Fibroblast of skin of right quadriceps (primary cell): ENCODE measurements at places on chromosomes 2 and 18.
A peak's percentile ranks its signal among the peaks of the same experiment; 100 is the strongest.

DNA sequence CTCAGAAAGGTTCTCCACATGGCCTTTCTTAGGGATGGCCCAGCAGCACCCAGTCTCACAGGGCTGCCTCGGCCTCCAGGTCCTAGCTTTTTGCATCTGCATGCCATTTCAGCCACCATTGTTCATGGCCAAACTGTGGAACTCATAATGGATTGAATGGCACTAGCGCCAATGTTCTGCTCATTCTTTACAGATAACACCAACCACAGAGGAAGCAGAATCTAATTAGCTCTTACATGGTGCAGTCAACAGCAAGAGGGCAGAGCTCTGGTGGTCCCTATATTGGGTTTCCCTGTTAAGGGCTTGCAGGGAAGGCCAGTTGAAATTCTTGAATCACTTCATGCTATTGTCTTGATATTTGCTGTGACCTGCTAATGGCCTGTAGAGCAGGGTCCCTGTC is 45.6 kb downstream of the ARL4C start:
- no peak for DNase-seq

- DNase-seq: no peak
Observed at GRCh38 chr18:6203791-6204190, 210.9 kb downstream of the L3MBTL4 start.

GRCh38 chr2:52810460-52810859 is 957.1 kb upstream of the CHAC2 start:
- DNase-seq: no peak

DNA sequence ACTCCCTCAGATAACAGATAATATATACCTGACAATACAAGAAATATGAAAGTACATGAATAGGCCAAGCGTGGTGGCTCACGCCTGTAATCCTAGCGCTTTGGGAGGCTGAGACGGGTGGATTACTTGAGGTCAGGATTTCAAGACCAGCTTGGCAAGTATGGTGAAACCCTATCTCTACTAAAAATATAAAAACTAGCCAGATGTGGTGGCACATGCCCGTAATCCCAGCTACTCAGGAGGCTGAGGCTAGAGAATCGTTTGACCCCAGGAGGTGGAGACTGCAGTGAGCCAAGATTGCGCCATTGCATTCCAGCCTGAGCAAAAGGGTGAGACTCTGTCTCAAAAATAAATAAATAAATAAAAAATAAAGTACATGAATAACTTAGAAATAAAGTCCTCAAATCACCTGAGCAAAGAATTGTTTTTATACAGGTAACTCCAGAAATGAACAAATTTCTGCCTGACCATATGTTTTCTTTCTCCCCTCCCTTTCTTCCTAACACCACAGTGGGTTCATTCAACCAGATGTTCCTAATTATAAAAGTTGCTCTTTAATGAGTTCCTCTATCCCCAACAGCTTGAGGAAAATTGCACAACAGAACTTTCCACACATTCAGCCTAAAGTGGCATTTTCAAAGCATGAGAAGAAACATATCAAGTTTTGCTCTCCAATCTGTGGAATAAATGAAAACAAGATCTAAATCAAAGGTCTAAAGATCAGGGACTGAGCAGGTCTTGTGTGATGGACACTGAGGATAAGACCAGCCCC is 33.6 kb upstream of the AP1S3 start:
- DNase-seq: peak; percentile 66

DNA sequence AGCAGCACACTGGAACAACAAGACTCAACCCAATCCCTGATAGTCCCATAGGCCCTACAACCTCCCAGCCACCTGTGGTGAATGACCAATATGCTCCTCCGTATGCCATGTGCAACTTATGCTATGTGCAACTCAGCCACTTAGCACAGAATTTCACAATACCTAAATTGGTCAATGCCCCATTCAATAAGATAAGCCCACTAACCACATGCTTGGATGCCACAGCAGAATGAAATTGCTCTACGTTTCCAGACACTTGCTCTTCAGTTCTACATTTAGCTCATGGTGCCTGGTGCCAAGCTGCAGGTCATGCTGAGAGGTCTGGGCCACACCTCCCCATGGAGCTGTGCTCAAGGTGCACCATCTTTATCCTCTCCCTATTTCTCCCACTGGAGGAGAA is 159.8 kb downstream of the EN1 start:
- no peak for DNase-seq

DNA sequence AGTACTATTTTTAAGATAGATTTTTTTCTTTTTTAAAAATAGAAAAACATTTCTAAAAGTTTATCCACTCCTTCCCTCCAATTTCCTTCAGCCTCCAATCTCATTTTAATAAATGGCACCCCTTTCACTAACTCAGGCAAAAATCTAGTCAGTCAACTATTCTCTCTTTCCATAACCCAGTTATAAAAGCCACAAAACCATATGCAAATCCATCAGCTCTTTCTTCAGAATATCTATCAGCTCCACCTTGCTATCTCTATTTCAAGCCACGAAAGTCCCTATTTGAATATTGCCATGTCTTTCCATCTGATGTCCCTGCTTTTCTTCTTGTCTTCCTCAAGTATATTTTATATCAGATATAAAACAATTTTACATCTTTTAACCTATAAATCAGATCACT is 397.1 kb downstream of the ERBB4 start:
- DNase-seq: no peak

- no peak for DNase-seq
Observed at GRCh38 chr2:160942476-160943142, 217.6 kb upstream of the TANK start.

DNA sequence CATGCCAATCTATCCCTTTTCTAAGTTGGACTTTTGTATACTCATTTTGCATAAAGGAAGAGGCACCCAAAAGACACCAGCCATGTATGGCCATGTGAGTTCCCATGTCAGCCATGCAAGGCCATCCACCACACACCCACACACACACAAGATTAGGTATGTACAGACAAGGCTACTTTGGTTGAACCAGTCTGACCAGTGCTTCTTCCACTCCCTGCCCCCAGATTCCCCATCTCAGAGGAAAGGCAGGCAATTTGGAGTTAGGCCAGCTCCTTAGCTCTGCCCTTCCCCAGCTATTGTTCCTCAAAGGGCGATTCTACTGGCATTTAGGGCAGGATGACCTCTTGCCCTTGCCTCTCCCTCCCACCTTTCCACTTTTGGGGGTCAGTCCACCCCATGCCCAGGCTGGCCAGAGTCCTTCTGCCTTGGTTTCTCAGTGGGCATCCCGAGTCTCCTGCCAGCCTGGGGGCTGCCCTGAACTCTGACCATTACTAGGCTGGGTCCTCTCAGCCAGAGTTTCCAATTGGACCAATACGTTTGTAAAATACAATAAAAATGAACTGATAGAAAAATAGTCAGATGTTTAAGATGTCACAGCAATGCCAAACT is 101.1 kb downstream of the ZBTB7C start:
- no peak for DNase-seq

- no peak for DNase-seq
Observed at GRCh38 chr2:204050681-204051080, 114.1 kb downstream of the ICOS start.

DNA sequence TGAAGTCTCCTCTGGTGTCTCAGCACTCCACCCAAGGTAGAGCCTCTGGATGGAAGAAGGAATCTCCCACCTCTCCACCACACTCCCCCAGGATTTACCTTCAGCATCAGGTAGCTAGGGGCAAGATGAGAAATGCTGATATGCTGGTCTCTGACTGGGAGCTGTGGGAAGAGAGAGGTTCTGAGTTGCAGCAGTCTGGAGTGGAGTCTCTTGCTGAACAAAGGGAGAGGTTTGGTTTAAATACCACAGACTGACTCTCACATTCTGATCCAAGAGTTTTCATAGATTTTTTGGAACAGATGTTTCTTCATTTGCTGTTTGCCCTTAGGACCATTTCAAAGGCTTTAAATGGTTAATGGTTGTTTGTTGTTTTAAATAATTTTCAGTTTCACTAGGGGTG is 1.1 kb upstream of the CFLAR start:
- no peak for DNase-seq

- DNase-seq: no peak
Observed at GRCh38 chr2:15049096-15049993, 416.8 kb downstream of the LRATD1 start.

- DNase-seq: no peak
Observed at GRCh38 chr18:45686891-45687611, 36.9 kb upstream of the SLC14A1 start.

DNA sequence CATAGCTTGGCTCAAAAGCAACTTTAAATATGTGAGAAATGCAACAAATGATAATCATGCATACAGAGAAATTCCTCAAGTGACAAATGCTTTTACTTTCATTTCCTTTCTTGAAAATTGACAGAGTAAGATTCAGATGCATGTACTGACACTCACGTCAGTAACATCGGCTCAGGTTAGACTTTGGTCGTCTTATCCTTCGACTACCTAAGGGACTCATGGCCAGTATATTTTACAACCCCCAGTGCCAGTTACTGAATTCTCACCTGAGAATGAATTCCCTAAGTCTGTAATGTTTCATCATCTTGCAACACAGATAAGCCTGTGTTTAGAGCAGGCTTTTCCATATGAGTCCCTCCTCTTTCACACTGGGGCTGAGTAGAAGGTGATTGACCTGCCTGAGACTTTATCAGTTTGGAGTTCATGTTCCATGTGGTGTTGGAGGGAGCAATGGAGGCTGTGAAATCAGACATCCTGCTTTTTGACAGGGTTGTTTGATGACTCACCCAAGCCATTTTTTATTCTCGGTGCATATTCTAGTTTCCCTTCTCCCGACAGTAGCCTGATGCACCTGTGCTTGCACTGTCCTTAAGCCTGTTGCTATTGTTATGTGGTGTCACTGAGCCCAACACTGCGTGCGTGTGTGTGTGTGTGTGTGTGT is 30.5 kb upstream of the ATP8B1 start:
- peak; percentile 24 for DNase-seq

- DNase-seq: peak; percentile 57
Observed at GRCh38 chr2:106104332-106105062, 89.6 kb downstream of the UXS1 start.

DNA sequence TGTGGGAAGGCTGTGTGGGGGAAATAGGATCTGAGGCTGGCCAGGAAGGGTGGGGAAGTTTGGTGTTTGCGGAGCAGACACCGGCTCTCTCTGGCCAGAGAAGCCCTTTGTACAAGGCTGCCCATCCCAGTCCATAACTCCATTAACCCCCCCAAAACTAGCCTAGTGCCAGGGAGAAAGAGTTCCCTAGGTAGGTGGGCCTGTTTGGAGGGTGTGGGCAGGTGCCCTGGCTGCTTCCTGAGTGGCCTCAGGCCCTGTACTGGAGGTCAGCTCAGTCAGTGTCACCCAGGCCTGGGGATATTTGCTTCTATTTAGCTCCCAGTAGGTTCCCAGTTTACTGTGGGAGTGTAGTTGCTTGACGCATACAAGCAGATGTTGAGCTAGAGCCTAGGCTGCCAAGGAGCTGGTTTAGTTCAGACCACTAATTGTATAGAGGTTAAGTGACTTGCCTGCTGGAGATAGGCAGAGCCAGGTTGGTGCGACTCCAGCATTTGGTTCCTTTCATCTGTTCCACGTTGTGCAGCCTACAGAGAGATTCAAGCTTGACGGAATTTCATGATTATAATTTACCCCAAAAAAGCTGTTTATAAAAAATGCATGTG is 2.9 kb upstream of the GREB1 start:
- DNase-seq: no peak

DNA sequence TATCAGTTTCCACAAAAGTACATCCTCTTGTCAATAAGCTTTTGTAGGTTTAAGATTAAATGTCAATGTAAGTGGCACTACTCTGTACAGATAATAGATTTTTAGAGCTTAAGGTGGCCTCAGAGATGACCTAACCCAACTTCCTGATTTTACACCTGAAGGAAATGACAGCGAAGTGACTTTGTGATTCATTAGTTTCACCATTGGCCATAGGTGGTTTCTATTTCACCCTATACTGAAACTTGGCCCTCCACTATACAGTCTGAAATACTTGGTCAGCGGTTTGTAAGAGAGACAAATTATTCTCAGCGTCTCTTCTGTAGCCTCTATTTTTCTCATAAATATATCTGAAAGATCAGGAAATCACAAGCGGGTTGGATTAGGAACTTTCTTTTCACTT is 330.4 kb upstream of the FAM98A start:
- no peak for DNase-seq

DNA sequence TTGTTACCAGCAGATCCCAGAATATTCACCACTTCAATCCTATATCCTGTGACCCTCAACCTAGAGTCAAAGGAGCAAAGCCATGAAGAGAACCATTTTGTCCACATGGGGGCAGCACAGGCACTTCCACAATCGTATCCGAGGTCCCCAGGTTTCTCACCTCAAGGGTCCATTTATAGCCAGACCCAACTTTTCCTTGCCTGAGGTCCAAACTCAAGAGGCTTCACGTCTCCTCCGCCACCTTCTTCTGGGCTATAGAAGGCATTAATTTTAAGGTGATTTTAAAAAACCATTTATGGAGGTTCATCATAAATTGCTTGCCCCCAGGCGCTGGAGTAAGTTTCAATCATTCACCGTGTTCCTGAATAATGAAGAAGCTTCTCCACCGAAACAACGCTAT is 111.6 kb upstream of the NABP1 start:
- DNase-seq: peak; percentile 63

DNA sequence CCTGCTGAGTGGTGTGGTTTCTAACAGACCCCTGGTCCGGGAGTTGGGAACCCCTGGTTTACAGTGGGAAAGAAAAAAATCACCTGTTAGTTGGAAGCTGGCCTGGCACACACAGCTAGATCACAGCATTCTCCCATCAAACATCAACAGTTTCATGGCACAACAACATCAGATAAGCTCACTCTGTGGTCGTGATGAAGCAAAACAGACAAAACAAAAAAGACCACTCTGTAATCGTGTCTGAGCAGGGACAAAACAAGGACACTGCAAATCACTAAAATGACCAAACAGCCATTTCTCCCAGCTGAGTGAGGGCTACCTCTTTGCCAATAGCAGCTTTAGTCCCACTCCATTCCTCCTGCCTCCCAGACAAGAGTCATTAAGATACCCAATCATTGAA is 9.0 kb upstream of the IMPACT start:
- no peak for DNase-seq

- DNase-seq: peak; percentile 28
Observed at GRCh38 chr18:28961669-28962228, 784.8 kb upstream of the CDH2 start.

GRCh38 chr18:55317324-55317723 is 270.7 kb downstream of the TCF4 start:
- DNase-seq: no peak

- no peak for DNase-seq
Observed at GRCh38 chr18:40754477-40754876, 1200.6 kb upstream of the PIK3C3 start.

DNA sequence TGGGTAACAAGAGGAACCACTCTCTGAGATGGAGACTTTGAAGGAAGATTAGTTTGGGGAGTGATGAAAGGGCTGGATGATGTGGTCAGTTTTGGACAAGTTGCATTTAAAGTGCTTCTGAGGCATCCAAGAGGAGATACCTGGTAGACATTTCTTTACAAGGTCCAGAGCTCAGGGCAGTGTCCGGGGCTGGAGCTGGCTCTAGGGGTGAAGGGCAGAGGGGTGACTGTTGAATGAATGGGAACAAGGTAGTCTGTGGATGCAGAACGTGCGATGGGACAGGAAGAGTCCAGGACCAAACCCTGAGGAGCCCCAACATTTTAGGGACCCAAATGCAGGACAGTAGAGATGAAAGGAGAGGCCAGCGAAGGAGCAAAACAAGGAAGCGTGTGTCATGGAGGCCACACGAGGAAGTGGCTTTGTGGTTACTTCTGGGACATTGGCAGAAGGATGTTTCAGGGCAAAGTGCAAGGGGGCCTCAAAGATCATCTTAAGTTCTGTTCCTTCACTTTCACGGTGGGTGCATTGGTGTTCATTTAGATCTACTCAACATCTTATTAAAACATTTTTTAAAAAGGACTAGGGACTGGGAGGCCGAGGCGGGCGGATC is 13.6 kb upstream of the GPR35 start:
- no peak for DNase-seq

- DNase-seq: no peak
Observed at GRCh38 chr2:16882706-16883105, 217.1 kb upstream of the CYRIA start.
